ENCODE measurements at places on chromosomes 6 and 20.

DNA sequence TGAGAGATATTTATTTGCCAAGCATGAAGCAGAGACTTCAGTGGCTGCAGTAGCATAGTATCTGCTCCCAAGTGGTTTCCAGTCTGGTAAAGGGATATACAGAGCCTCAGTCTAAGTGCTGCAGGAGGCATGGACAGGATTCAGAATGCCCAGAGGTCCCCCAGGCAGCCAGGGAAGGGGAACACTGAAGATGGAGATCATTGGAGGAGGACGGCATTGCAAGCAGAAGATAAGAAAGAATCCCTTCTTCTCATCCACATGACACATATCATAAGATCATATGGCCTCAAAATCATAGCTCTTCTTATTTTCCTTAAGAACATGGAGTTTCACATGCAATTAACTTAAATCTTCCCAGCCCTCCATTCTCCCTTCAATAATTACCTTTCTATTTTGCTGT is 136.1 kb downstream of the KCNQ5 start:
- DNase-seq, result no peak

DNA sequence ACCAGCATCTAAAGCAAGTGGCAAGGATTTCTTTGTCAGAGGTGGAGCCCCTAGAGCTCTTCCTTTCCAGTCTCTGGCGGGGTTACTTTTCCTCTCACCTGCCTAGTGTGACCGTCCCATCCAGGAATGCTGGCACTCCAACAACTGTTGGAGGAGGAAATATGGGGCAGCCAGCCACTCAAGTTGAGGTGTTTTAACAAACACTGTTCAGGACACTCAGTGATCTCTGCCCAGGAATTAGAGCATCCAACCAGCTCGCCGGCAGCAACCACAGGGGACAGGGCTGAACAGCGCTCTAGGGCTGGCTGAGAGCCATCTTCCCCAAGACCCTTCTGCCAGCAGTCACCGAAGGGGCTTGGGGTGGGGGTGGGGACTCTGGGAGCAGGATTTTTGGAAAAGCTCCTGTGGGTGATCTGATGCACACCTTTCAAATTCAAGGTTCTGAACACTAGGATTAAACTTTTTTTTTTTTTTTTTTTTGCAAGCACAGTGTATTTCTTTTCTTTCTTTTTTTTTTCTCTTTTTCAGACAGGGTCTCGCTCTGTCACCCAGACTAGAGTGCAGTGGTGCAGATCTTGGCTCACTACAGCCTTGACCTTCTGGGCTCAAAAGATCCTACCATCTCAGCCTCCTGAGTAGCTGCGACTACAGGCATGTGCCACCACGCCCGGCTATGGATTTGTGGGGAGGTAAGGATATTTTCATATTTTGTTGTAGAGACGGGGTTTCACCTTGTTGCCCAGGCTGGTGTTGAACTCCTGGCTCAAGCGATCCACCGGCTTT is 28.4 kb upstream of the KCNK16 start:
- no peak for DNase-seq

- no peak for DNase-seq
Measured at GRCh38 chr6:37145443-37145842, 24.5 kb upstream of the PIM1 start.

- DNase-seq, result no peak
Measured at GRCh38 chr6:85163156-85164080, 286.5 kb upstream of the NT5E start.

DNA sequence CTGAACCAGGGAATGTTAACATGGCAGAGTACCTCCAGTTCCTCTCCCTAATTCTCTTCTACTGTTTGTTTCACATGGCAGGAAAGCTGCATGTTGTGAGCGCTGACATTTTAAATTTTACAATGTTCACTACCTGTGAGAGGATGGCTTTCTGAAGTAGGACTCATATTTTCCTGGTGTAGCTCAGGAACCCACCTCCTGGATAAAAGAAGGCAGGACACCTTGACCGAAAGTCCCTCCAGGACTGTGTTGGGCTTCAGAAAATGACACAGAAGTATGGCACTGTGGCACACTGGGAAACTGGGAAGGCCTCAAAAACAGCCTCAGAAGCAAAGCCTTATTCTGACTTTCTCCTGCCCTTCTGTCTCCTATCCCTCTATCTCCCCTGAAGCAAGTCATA is 33.3 kb downstream of the PTPRK start:
- no peak for DNase-seq

DNA sequence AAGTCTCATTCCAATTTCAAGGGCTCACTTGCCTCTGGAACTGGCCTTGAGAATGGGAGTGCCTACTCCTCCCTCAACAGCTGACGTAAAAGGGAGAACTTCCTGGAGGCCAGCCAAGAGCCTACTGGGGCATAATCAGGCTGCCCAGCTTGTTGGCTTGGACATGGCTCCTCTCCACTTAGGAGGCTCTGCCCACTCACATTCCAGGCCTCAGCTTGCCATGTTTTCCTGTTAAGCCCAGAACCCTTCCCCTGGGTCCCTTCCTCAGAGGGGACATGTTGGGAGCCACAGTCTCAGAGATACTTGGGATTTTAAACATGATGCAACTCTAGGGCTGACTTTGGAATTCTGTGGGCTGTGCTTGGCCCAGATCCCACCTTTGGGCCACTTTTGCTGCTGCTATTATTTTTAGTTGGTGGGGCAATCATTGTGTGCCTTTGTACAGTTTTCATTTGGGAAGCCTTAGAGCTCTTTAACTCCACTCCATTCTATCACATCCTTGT is 31.5 kb upstream of the ADTRP start:
- DNase-seq, result peak; percentile 92

DNA sequence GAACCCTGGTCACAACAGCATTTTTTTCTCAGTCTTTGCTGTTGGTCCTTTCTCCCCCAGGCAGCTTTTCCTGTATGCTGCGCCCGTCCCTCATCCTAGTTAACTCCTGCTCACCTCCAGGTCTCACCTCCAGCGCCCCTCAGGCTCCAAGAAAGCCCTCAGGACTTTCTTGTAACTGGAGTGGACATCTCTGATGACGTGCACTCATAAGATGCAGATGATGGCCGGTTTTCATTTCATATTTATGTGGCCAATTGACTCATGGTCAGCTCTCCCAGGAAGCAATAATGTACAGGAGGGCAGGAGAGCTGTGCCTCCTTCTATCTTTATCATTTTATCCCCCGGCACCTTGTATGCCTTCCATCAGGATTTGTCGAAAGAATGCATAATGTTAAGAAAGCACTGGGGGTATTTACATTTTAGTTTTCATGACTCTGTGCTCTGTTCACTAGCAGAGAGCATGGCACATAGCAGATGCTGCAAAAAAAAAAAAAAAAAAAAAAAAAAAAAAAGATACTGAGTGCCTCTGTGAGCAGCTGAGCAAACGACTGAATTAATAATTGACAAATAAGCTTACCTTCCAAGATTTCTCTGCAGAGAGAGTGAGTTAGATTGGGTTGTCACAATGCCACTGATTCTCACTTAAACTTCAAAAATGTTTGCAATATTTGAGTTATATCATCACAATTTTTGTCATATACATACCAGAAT is 170.2 kb downstream of the DOK5 start:
- no peak for DNase-seq

GRCh38 chr6:14272737-14273085 is 155.1 kb downstream of the CD83 start:
- no peak for DNase-seq

DNA sequence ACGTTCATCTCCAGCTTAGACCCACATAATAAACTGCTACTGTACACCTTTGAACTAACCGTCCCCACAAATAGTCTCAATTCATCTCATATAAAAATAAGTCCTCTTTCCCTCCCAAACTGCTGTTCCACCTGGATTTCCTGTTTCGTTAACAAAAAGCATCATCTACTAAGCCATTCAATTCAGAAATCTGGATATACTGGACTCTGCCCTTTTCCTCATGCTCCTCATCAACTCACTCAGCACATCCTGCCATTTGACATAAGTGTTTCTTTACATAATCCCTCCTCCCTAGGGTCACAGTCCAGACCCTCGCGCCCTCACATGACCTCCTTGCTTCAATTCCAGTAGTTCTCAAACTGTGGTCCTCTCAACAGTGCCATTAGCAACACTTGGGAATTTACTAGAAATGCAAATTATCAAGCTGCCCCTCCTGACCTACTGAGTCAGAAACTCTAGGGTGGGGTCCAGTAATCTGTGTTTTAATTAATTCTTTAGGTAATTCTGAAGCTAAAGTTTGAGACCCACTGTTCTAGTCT is 4.5 kb downstream of the MKKS start:
- no peak for DNase-seq
